Stimulated activated CD4-positive, alpha-beta T cell treated with anti-CD3 and anti-CD28 coated beads, Interleukin-15, amount 100 ng/mL, for 1 hour (primary cell): ENCODE measurements at places on chromosomes 3 and 15.

GRCh38 chr3:5974630-5975322, 787.3 kb downstream of the EDEM1 start:
- no peak for DNase-seq

GRCh38 chr15:74621936-74622335, 6.3 kb downstream of the CLK3 start:
- no peak for DNase-seq

DNA sequence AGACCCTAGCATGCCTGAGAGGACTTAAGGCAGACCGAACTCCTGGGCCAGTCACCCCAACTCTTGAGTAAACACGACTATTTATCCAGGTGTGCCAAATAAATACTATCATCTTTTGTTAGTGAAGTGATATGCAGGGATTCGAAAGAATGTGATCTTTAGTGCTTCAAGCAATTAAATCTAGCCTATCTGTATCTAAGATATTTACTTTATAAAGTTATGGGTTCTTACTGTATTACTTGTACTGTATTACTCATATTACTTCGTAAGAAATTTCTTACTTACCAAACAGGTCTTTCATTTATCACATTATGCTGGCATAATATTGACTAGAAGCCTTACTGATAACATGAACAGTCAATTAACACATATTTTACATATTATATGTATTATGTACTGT, 211.6 kb upstream of the NECTIN3 start:
- no peak for DNase-seq

- no peak for DNase-seq
Observed at GRCh38 chr3:12423918-12424630, 60.2 kb upstream of the TSEN2 start.

DNA sequence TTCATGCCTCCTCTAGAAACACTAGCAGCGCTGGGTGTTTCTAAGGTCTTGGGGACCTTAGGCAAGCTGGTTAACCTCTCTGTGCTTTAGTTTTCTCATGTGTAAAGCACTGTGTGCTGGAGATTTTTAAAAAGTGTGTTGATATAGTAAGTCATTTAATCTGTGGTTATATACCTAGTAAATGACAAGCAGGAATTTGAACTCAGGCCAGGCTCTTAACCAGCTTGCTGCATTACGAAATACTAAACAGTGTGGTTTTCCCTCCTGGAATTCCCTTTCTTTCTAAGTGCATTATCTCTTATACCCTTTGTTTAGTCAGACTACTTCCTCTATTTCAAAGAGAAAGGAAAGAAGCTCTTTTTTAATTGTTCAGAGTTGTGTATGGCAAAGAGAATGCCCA, 26.5 kb downstream of the NEO1 start:
- no peak for DNase-seq

- DNase-seq: no peak
Observed at GRCh38 chr3:79521221-79521848, 246.5 kb downstream of the ROBO1 start.
